Fibroblast of pulmonary artery (primary cell): ENCODE measurements at places on chromosomes 1 and 21.

- DNase-seq, result no peak
Observed at GRCh38 chr1:81577004-81577697, 223.6 kb upstream of the ADGRL2 start.

DNA sequence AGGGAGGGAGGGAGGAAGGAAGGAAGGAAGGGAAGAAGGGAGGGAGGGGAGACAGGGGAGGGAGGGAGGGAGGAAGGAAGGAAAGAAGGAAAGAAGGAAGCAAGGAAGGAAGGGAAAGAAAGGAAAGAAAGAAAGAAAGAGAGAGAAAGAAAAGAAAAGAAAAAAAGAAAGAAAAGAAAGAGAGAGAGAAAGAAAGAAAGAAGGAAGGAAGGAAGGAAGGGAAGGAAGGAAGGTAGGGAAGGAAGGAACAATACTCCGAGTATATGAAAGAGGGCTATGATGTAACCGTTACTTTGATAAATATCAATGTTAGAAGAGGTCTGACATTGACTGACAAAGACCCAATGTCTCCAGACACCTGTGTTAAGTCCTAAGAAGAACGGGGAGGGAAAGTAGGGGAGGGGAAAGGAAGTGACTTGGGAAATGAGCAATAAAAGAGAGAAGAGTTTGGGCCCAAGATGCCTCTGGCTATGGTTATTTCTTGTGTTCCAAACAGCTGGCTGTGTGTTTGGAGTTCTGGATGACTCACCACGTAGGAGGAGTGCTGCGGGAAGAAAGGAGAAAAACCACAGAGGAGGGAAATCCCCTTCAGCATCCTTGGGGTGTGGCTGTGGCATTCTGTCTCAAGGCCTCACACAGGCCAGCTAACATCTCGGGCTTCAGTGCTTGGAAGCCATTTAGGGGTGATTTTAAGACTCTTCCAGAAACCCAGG is 37.0 kb upstream of the RXRG start:
- DNase-seq, result peak; percentile 82

DNA sequence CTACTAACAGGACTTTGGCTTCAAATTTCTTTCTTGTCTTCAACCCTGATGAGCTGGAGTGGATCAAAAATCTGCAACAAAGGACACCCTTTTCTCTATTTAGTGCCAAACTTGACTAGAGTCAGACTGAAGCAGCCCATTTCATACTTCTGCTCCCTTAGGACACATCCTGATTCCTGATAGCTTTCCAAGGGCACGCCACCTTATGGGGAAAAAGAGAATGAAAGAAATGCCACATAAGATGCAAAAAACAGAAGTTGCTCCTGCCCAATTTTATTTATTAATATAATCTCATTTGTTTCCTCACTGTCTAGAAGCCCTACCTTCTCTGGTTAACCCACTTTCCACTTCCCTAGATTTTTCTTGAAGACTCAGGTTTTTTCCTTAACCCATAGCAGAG is 72.7 kb upstream of the NBPF4 start:
- DNase-seq, result peak; percentile 21

- no peak for DNase-seq
Observed at GRCh38 chr21:37380349-37381323, 14.1 kb downstream of the DYRK1A start.

DNA sequence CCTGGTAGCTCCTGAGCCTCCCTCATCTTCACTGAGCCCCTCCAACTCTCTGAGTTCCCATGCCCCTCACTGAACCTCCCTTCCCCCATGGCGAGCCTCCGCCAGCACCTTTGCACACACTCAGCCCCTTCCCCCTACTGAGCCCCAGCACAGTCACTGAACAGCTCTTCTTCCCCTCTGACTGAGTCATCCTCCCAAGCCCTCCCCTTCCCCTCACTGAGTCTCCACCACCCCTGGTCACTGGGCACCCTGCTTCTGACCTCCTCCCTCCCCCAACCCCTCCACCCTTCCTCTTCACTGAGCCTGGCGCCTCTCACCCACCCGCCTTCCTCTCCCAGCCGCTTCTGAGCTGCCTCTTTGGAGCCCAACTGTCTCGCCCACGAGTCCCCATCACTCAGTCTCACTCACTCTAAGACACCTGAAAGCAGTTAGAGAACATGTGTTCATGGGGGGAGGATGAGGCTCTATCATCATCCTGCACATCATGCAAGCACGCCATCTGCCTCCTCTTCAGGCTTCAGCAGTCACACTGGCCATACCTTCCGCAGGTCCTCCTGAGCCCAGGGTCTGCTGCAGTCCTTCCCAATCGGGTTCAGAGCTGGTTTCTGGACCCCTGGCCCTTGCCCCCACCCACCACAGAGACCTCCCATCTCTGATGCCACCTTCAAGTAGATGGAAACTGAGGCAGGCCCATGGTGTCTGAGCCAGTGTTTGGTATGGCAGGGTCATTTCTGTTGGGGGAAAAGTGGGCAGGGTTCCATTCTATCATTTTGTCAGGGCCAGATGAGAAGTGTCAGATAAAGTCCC is 2.0 kb upstream of the TRNP1 start:
- no peak for DNase-seq

GRCh38 chr1:99737016-99737415 is 29.4 kb downstream of the FRRS1 start:
- DNase-seq, result peak; percentile 80

GRCh38 chr1:97094247-97094972 is 372.8 kb downstream of the PTBP2 start:
- peak; percentile 92 for DNase-seq

DNA sequence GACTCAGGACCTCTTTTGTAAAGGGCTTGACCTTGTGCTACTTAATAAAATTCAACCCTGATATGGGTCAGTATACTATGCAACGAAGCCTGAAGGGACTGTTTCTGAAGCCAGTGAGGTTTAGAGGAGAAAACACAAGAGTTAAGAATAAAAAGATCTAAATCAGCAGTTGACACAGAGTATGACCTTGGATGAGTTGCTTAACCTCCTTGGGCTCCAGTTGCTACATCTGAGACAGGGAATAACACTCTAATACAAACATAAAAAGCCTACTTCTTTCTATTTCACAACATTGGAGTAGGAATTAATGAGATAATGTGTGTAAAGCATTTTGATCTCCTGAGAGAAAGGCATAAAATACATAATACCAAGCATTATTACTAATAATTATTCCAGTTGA is 882.4 kb upstream of the ADGRL2 start:
- no peak for DNase-seq

DNA sequence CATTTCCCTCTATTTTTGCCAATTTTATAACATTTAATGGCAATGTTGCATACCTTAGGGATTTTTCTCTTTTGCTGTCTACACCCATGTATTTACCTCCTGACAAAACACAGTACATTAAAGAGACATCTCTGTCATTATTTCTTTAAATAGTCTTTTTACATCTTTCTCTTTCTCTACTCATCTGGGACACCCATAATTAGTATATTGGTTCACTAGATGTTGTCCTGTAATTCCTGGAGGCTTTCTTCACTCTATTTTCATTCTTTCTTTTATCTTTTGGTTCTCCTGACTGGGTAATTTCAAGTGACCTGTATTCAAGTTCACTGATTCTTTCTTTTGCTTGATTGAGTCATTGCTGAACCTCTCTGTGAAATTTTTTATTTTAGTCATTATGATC is 74.3 kb downstream of the FCRL5 start:
- DNase-seq, result no peak

GRCh38 chr1:180515857-180516388 is 13.5 kb upstream of the ACBD6 start:
- peak; percentile 90 for DNase-seq

- DNase-seq, result peak; percentile 60
Observed at GRCh38 chr1:113872219-113872935, 865 bp upstream of the PTPN22 start.

DNA sequence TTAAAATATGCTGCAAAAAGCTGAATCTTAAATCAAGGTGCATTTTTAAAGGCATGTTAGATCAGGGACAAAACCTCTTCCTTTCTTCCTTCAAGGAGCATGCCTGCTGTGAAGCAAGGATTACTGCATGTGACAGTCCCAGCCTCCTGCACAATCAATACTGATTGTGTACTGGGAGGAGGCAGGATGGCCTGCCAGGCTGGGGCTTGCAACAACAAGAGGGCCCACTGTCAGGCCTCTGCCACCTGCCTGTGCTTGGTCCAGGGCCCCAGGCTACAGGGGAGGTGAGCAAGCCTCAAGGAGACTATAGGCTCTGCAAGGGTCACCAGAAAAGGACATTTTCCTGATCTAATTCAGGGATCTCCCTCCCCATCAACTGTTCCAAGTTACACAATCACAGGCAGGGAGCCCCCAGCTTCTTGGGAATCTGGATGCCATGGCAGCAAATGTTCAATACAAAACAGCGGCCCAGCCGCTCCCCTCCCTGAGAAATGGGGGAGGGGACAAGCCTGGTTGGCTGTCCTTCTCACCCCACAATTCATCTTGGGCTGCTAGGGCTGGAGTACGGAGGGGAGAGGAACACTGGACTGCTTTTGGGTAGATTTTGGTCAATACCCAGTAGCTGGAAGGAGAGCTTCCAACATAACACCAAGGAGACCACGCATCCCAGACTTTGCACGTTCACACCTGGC is 76.7 kb downstream of the SSBP3 start:
- no peak for DNase-seq

GRCh38 chr1:219277304-219278105 is 103.8 kb downstream of the LYPLAL1 start:
- DNase-seq, result no peak

GRCh38 chr1:40736085-40736531 is 44.6 kb downstream of the NFYC start:
- DNase-seq, result peak; percentile 85

GRCh38 chr1:81073580-81073979 is 727.2 kb upstream of the ADGRL2 start:
- DNase-seq, result no peak

- no peak for DNase-seq
Observed at GRCh38 chr1:41907446-41907845, 11.3 kb downstream of the HIVEP3 start.

- DNase-seq, result peak; percentile 68
Observed at GRCh38 chr1:20787029-20787839, at the start of gene HP1BP3. Gene HP1BP3 (minus strand): TSS chr1:20787307. CDS start chr1:20780440, 6,867 bp downstream.

DNA sequence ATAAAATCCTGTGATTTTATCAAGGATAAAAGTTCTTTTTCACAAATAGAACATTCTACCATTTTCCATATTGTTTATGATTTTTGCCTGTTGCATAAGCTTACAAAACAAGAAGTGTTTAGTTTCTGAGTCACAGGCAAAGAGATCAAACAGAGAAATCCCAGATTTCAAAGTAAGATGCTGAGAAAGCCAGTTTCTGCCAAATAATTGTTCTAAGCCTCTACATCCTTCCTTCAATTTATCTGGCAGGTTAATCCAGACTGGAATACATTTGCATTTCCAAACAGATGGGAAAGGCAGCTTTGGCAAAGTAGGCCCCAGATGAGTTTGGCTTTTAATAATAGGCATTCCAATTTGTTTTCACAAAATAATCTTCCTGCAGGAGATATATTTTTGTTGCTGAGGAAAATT is 2.5 kb downstream of the SLC1A7 start:
- peak; percentile 85 for DNase-seq

DNA sequence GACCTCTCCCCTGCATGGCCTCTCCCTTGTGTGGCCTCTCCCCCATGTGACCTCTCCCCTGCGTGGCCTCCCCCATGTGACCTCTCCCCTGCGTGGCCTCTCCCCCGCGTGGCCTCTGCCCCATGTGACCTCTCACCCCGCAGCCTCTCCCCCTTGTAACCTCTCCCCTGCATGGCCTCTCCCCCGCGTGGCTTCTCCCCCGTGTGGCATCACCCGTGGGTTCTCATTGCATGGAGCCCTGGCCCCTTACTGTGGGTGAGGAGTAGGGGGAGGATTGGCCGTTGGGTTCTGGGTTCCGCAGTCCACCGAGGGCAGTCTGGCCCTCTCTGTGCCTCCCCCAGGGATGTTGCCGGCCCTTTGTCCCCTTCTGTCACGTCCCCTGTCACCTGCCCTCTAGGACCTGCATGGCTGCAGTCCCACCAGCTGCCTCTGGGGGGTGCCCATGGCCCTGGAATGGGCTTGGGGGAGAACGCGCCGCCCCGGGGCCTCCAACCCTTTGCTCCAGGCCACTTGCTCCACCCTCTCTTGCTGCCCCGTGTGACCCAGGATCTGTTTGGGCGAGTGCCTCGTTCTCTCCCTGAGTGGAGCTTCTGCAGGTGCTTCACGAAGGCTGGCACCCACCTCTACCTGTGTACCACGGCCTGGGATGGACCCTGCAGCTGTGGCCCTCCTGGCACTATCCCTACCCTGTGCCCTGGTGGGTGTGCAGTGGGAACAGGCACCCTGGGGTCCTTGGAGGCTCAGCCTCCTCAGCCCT is 21.3 kb downstream of the RRP1 start:
- DNase-seq, result peak; percentile 64

GRCh38 chr1:226144045-226144444 is 42.5 kb downstream of the ACBD3 start:
- DNase-seq, result no peak

DNA sequence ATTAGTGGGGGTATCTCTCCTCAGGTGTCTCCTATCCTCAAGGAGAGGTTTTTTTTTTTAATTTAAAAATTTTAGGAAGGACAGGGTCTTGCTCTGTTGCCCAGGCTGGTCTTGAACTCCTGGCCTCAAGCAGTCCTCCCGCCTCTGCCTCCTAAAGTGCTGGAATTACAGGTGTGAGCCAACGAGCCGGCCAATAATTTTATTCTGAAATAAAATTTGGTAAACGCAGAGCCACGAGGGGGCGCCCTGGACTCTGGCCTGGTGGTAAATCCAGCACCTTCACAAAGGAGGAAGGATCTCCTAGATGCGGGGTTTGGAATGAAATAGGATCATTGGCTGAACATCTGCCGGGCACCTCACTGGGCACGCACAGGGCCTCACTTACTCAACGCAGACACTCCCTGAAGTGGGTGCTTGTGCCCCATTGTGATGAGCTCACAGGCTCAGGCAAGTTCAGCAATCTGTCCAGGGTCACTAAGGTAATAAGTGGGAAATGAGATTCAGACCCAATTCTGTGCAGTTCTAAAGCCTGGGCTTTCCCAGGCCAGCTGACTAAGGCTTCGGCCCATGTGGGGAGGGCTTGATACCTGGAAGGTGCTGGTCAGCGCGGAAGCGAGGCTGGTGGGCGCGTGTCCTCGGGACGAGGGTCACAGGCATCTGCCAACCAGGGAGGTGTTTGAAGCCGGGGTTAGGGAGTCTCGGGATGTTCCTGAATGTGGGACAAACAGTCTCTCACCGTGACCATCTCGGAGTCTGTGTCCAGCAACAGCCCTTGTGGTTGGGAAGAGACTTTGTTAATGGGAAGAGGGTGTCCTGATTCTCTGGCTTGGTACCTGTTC is 32.7 kb upstream of the ETV3 start:
- DNase-seq, result peak; percentile 35

- no peak for DNase-seq
Observed at GRCh38 chr1:224526771-224527170, 89.3 kb upstream of the CNIH3 start.

DNA sequence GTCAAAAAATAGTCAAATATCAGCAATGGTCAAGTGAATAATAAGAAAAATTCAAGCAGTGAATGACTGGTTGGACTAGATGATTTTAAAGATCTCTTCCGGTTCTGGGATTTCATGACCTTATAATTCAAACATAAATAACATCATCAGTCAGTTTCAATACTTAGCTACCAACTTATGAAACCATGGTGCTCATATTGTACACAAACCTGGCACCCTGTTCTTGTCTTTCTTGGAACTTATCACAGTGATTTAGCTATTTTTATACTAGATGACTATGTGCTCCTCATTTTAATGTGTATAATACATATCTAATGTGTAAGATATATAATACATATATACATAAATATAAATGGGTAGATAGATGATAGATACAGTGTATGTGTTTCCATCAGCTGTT is 156.9 kb downstream of the CLEC20A start:
- DNase-seq, result no peak

- no peak for DNase-seq
Observed at GRCh38 chr21:44793592-44794374, 7.8 kb downstream of the UBE2G2 start.

- DNase-seq, result no peak
Observed at GRCh38 chr1:245467804-245468203, 313.0 kb downstream of the KIF26B start.

GRCh38 chr21:32102426-32102825 is 176.4 kb downstream of the MIS18A start:
- no peak for DNase-seq
